Activated CD4-positive, alpha-beta T cell treated with anti-CD3 and anti-CD28 coated beads for 4 hours (primary cell): ENCODE measurements at places on chromosomes 11 and 22.
A peak's percentile ranks its signal among the peaks of the same experiment; 100 is the strongest.

DNA sequence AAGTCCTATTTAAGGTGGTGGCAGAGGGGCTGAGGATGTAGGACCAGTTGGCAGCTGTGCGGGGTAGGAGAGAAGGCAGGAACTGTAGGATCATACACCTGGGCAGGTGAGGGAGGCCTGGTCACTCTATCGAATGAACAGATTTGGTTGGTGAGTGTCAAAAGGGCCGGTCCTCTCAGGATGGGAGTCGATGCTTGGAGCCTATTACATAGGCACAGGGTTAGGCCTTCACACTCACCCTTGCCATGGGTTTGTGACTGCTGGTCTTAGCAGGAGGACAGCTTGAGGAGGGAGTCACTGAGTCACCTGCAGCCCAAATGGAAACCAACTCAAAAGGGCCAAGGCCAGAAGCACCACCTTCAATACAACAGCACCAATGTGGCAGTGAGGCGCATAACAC lies 80.2 kb upstream of the NARS2 start:
- no peak for DNase-seq

GRCh38 chr11:26188554-26188953 lies 143.4 kb upstream of the ANO3 start:
- no peak for DNase-seq

GRCh38 chr11:17413414-17414316 lies 25.2 kb upstream of the KCNJ11 start:
- no peak for DNase-seq

DNA sequence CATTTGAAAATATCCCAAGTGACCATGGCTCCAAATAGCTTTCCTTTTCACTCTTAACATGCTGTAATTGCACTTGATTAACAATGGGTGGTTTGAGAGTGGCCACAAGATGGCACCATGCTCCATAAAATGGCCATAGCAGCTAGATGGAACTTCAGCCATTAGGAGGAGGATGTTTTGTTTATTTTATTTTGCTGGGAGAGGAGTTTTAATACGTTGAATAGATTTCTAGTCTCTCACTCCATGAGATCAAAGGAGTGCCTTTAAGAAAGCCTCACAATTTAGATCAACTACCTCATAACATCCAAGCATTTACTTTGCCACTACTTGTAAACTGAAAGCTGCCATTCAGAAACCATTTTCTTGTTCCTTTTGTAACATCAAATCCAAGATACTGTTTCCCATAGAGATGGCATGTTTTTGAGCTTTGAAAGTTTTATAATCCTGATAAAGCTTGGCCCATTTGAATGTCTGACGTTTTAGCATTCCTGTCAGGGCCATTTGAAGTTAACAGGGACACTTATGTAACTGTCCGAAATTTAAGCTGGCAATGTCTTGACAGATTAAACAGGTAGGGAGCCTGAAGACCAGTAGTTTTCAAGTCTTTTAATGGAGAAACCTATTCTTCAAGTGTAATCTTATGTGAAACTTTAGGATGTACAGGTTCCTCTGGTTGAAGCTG lies 4.7 kb downstream of the FEN1 start:
- DNase-seq: peak; percentile 65

- no peak for DNase-seq
Observed at GRCh38 chr11:98955551-98955950, 65.2 kb upstream of the CNTN5 start.

- no peak for DNase-seq
Observed at GRCh38 chr22:46484861-46485595, 52.4 kb downstream of the CELSR1 start.

GRCh38 chr11:833114-833791 lies 501 bp downstream of the CD151 start:
- DNase-seq: peak; percentile 36

DNA sequence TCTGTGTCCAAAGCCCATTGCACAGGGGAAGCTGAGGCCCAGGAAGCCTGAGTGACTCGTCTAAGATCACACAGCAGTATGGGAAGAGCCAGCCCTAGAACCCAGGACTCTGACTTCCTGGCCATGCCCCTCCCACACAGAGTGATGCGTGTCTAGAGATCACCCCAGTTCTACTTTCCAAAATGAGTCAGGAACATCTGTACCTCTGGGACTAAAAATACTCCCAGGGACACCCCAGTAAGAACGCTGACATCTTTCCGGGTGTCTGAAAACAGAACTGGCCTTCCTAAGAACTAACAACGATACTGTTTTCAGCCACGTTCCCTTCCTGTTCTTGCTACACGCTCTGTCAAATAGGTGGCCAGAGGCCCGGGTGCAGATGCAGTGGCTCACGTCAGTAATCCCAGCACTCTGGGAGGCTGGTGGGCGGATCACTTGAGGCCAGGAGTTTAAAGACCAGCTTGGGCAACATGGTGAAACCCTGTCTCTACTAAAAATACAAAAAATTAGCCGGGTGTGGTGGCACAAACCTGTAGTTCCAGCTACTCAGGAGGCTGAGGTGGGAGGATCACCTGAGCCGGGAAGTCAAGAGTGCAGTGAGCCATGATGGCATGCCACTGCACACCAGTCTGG lies 21.7 kb upstream of the PDGFB start:
- no peak for DNase-seq

GRCh38 chr11:71253794-71254193 lies 1.4 kb upstream of the SHANK2 start:
- DNase-seq: no peak

GRCh38 chr22:50018608-50019285 lies 6.2 kb upstream of the IL17REL start:
- no peak for DNase-seq

- DNase-seq: no peak
Observed at GRCh38 chr11:128893578-128894285, 2.6 kb downstream of the KCNJ5 start.

GRCh38 chr11:57251037-57251436 lies 14.0 kb upstream of the APLNR start:
- no peak for DNase-seq

GRCh38 chr11:113393501-113393985 lies 6.0 kb downstream of the ANKK1 start:
- no peak for DNase-seq

GRCh38 chr11:23570828-23571227 lies 710.6 kb upstream of the CCDC179 start:
- DNase-seq: no peak

DNA sequence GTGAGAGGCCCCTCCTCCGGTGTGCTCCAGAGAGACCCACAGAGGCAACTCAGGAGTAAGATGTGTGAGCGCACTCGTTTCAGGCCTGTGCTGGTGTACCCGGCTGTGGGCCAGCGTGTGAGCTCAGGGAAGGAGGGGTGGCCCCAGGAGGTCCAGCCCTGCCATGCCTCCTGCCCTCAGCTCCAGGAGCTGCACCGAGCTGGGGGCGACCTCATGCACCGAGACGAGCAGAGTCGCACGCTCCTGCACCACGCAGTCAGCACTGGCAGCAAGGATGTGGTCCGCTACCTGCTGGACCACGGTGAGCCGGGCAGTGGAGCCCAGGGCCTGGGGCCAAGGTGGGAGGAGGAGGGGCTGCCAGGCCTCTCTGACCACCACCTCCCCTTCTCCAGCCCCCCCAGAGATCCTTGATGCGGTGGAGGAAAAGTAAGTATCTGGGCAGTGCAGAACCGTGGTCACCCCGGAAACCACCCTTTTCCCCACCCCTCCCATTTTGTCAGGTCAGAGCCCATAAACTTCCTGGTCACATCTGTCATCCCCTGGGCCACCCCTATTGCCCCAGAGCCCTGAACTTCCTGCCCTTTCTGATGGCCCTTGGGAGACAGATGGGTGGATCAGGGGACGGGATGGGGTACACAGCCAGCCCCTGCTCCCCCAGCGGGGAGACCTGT lies 2.5 kb upstream of the MDK start:
- no peak for DNase-seq

GRCh38 chr22:36165141-36165540 lies 4.6 kb upstream of the APOL3 start:
- DNase-seq: no peak

DNA sequence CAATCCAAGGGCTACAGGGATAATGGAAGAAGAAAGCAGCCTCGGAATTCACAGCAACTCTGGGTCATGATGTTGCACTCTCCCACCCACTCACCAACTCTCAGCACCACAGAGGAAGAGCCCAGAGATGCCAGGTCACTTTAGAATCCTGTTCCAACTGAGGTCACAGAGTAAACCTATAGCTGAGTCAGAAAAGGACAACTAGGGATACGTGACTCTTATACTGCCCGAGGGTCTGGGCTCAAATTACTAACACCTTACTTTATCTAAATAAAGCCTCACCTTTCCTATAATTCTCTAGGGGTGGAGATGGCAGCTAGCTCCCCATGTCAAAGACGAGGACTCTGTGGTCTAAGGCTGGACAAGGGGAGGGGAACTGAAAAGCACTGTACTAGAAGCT lies 24.6 kb downstream of the IL18BP start:
- DNase-seq: no peak

DNA sequence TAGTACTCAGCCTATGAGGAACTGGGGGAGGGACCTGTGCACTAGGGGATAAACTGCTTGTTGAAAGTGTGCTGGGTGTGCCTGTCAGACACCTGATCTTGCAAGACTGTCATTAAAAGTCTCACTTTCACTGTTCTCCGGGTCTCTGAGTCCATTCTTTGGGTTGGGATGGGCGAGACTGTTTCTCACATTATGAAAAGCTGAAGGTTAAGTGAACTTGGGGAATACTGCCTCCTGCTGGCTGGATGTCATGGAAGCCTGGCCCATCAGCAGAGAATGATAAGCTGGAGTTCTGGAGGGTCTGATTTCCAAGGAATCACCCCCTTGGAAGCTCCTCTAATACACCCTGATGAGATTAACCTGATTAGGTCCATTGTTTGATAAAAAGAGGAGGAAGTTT lies 9.0 kb upstream of the VPREB1 start:
- DNase-seq: peak; percentile 58

- no peak for DNase-seq
Observed at GRCh38 chr11:86706338-86707131, 34.1 kb upstream of the ME3 start.

GRCh38 chr11:64667154-64667745 lies 55.7 kb downstream of the NRXN2 start:
- no peak for DNase-seq

- DNase-seq: no peak
Observed at GRCh38 chr22:49779853-49780697, 47.6 kb downstream of the BRD1 start.

DNA sequence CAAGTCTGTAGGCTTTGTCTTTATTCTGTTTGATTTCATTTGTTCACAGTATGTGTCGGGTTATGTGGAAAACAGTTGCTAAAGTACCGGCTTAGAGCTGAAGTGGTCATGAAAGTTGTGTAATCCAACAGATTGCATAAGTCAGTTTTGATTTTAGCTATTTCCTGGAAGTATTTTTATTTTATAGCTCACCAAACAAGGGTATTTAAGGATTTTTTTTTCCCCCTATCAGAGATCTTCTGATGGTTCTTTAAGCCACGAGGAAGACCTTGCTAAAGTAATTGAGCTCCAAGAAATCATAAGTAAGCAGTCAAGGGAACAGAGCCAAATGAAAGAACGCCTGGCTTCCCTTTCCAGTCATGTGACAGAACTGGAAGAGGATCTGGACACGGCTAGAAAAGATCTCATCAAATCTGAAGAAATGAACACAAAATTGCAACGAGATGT lies 55.9 kb downstream of the PPFIA1 start:
- no peak for DNase-seq

- DNase-seq: no peak
Observed at GRCh38 chr11:58867556-58867955, 23.1 kb upstream of the GLYATL2 start.

- DNase-seq: no peak
Observed at GRCh38 chr11:27679136-27680015, 20.9 kb downstream of the BDNF start.

GRCh38 chr11:17683377-17684161 lies 35.8 kb upstream of the MYOD1 start:
- no peak for DNase-seq

DNA sequence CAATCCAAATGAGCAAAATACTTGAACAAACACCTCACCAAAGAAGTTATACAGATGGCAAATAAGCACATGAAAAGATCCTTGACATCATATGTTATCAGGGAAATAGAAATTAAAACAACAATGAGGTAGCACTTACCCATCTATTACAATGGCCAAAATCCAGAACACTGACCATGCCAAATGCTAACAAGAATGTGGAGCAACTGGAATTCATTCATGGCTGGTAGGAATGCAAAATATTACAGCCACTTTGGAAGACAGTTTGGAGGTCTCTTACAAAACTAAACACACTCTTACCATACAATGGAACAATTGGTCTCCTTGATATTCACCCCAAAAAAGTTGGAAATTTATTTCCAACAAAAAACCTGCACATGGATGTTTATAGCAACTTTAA lies 19.1 kb upstream of the FAM181B start:
- DNase-seq: no peak

- no peak for DNase-seq
Observed at GRCh38 chr11:78920329-78920728, 345.7 kb upstream of the NARS2 start.

GRCh38 chr11:1015826-1016545 lies 20.5 kb downstream of the MUC6 start:
- no peak for DNase-seq

DNA sequence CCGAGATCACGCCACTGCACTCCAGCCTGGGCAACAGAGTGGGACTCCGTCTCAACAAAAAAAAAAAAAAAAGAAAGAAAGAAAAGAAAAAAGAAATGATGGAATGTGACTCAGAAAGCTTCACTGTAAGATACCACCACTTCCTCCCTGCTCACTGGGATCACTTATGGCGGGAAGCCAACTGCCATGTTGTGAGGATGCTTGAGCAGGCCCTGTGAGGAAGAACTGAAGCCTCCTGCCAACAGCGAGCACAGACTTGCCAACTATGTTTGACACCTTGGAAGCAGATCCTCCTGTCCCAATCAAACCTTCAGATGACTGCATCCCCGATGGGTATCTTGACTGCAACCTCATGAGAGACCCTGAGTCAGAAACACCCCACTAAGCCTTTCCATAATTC lies 8.3 kb downstream of the SEC14L6 start:
- no peak for DNase-seq

DNA sequence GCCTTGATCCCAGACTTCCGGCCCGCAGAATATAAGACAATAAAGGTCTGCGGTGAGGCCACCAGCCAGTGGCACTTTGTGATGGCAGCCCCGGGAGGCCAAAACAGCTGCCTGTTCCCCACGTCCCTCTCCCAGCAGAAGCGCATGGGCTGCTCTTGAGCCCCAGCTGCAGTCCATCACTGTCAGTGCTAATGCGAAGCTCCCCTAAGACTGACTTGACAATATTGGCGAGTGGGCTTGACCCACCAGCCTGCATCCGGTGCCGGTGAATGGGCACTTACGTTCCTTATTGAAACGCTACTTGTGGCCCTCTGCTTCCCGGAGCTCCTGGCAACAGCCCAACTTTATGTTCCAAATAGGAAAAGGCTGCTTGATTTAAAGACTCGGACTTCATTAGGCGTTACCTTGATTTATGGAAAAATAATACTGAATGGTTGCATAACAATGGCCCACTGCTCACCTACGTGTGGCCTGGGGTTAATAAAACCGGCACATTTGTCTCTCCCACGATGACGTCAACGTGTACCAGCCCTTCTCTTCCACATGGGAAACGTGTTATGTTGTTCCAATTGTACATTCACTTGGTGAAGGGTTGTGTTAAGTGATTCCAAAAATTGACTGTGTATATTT lies 93.4 kb upstream of the SEPTIN5 start:
- no peak for DNase-seq
